Suprapubic skin (tissue), 4 donors: ENCODE measurements at places on chromosomes 11 and 22.
A peak's percentile ranks its signal among the peaks of the same experiment; 100 is the strongest.

DNA sequence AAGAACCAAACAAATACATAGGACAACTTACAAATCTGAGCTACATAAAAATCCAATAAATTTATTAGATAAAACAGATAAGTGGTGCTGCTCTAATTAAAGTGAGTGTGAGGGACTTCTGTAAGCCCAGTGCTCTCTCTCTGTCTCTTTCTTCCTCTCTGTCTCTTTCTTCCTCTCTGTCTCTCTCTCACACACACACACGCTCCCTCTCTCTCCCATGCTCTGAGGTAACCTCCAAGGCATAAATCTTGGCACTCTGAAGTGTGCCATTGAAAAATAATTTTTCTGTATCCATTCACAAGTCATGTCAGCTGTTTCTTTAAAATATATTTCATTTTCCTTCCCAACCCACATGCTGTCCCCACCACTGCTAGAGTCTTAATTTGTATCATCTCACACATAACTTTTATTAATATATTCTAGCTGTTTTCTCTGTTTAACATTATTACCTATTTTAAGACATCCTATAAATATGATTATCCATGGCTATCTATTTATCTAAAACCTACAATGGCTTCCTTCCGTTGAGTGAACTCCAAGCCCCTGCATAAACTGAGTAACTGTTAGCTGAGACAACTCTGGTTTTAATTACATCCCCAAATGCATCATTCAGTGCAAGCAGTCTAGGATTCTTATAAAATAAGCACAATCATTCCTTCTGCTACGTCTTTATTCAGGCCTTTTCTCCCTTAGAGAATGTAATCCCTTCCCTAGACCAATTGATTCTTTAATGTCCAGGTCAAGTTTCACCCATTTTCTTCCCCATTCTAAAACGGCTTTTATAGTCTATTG, 57.4 kb upstream of the SLC5A12 start:
- DNase-seq, result no peak

DNA sequence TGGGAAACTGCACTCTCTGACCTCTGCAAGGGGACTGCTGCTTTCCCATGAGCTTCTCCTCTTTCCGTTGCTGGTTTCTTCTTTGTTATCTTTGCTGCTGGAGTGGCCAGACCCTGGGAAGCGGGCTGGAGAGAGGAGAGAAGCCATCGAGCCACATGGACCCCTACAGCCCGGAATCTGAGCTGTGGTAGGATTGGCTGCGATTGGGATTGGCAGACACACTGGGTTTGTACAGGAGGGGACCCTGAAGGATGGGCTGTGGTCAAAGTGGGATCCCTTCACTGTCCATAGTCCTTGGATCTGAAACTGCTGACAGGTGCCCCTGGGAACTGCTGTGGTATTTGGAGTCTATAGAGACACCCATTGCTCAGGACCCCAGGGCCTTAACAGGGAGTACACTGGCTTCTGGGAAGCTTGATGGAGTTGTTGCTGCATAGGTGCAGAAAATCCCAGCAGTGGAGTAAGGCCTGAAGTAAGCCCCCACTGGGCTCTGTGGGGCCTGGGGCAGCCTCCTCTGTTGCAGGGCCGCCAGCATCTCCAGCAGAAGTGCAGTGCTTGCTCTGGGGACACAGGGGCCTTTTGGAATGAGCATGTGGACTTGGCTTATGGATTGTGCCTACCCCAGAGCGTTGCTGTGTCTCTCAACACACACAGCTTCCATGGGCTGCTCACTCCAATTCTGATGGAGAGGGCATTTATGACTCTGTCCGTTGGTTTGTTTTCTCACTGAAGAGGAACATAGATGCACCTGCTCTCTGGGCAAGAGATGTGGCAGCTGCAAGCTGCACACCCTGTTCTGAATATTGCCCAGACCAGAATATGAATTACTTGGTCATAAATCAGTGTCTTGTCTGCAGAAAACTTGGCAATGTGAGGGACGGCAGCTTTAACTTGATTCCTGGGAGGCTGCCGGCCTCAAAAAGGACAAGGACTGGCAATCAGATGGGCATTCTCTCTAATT, 32.0 kb downstream of the BCR start:
- DNase-seq, result no peak

DNA sequence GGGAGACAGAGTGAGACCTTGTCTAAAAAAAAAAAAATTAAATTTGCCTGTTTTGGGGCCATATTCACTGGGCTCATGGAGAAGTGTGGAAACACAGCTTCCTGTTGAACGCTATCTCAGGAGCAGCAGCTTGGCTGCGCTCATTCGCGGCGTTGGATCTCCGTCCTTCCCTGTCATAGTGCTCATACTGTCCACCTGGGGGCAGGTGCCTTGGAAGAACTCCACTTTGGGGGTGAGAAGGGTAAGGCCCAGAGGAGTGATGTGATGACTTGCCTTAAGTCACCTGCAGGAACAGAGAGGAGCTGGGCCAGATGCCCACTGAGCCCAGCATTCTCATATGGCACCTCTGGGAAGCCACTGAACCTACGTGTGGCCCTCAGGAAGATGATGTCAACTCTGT, 82.8 kb downstream of the CABIN1 start:
- DNase-seq, result peak; percentile 43

DNA sequence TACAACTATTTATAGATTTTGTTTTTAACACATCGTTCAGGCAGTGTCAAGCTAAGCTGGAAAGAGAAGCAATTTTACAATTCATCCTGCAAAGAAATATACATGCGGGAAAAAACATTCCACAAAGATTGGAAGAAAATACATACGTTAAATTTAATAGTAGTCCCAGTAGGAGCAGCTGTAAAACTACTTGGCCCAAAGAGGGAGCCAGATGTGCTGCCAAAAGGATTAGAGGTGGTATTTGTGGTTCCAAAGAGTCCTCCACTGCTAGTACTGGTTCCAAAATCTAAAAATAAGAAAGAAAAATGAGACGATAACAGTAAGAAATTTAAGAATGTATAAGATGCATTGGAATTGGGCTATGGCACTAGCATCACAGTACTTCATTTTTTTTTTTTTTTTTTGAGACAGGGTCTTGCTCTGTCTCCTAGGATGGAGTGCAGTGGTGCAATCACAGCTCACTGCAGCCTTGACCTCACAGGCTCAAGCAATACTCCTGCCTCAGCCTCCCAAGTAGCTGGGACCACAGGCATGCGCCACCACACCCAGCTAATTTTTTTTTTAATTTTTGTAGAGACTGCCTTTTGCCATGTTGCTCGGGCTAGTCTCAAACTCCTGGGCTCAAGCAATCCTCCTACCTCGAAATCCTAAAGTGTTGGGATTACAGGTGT, 21.5 kb downstream of the NUP98 start:
- no peak for DNase-seq

- no peak for DNase-seq
These were observed 18.7 kb downstream of the GNAZ start for GRCh38 chr22:23089010-23089409.

DNA sequence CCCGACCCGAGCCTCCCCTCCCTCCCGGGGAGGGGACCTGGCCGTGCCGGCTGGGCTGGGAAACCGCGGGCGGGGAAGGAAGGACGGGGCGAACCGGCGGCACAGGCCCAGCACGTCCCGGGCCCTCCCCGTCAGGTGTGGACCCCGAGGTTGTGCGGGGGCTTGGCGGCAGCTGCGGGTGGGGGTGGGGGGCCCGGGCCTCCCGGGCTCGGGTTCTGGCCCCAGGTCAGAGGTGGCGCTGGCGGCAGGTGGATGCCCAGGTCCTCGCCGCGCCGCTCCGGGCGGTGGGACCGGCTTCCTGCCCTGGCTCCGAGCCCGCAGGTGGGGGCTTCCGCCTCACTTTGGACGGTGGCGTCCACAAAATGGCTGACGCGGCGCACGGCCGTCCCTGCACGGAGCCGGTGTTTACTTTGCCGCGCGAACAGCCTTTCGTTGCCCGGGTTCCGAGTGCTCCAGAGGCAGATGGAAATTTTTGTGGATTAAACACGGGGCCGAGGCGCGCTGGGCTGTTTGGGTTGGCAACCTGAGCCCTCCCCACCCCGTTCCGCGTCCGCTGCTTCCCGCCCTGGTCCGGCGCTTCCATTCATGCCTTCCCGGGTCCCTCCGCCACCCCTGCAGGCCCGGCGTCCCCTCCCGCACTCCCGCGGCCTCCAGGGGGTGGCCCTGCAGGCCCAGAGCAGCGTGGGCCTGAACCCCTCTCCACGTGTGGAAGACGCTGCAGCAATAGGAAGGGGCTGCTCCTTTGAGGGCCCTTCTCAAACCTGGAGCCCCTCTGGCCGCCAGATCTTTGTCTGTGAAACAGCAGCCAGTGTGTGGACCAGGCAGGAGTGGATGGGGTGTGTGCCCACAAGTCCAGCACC, 92.0 kb upstream of the KCNQ1OT1 start:
- DNase-seq, result no peak

GRCh38 chr11:65317025-65317786, 2.5 kb downstream of the CDC42EP2 start:
- DNase-seq, result peak; percentile 89

DNA sequence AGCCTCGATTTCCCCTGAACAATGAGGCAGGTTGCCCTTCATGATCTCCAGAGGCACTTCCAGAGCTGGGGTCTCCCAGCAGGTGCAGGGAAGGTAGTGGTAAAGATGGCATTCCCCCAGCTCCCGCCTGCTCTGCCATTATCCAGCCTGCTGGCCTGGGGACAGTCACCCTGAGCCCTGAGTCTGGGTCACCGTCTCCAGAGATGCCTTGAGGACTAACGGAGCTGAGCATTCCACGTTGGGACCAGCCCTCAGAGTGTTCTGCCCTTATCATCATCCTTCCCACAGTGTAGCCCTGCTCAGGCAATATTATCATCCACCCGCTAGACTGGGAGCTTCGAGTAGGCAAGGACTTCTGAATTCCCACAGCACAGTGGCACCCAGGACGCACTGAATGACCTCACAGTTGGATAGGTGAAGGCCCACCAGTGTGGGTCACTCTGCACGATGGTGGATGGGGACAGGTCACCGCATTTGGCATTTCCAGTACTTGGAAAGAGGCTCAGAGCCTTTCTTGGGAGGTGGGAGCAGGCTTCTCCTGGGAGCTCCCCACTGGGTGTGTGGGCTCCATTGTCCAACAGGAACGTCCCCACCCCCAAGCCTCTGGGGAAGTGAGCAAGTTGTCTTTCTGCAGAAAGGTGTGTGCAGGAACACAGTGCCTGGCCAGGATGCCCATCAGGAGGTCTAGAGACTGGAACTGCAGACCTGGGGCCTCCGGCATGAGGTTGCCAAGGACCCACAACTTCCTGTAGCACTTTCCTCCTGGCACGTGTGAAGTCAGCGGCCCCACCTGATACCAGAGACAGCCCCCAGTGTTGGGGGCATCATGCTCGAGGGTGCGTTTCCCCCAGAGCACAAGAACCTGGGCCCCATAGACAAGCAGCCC, 51.4 kb upstream of the WNT7B start:
- DNase-seq, result peak; percentile 69

- no peak for DNase-seq
These were observed 159.9 kb upstream of the NAV2 start for GRCh38 chr11:19552656-19553260.

GRCh38 chr11:59429924-59430516, 3.8 kb upstream of the OR5A2 start:
- no peak for DNase-seq

- peak; percentile 12 for DNase-seq
These were observed 436.9 kb downstream of the BUD13 start for GRCh38 chr11:116335891-116336290.

- DNase-seq, result no peak
These were observed 113.2 kb downstream of the STK33 start for GRCh38 chr11:8480858-8481257.

DNA sequence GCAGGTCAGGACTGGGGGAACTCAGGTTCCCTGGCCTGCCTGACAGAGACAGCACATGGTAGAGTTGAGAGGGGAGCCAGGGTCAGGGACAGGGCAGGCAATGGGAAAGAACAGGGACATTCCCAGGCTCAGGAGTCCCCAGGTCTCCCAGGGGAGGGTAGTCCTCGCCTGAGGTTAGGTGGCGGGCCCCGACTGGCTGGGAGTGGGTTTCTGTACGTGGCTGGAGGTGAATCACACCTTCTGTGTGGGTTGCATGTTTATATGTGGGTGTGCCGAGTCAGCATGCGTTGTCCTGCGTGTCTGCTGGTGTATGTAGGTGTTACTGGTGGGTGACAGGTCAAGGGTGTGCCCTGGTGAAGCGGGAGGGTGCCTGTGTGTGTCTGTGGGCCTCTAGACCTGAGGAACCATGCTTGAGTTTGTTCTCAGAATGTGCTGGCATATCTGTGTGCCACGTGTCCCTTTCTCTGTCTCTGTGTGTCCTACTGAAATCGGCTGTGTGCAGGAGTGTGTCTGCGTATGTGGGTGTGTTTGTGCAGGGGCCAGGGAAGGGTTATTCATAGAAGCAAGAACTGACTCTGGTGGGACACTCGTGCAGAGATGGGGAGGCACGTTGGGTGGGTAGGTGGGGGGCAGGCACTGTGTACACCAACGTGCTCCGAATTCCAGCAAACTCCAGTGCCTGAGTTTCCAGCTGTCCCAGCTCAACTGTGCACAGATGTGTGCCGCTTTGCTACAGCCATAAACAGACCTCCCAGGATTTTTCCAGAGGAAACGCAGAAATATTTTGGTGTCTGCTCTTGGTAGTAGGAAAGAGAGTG, 23.8 kb upstream of the OAF start:
- DNase-seq, result peak; percentile 73
